ENCODE measurements at places on chromosomes 5 and 9.

DNA sequence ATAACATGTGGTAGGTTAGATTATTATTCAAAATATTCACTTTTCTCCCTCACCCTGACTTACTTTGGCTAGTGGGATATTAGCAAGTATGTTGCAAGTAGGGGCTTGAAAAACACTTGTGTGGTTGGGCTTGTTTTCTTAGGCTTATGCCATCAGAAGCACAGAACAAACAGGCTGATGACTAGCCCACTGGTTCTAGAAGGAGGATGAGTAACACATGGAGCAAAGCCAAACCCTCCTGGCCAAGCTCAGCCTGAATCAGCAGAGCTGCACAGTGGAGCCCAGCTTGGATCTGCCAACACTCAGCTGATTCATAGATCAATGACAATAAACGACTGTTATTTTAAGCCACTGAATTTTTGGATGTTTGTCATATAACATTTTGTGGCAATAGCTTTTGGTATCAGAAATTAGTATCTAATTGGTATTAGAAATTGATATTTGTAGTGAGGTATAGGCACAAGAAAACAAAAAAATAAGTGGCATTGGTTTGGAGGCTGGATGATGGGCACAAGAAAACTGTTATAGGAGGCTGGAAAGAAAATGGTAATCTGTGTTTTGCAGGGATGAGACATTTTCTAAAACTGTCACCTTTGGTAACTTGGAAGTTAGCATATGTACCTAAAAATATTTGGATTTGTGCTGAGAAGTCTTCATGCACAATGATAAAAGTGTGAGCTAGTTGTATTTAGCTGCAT is 46.1 kb upstream of the ZBED3 start:
- DNase-seq, result peak; percentile 95

GRCh38 chr5:150345716-150346115 is 11.8 kb upstream of the TCOF1 start:
- no peak for DNase-seq

DNA sequence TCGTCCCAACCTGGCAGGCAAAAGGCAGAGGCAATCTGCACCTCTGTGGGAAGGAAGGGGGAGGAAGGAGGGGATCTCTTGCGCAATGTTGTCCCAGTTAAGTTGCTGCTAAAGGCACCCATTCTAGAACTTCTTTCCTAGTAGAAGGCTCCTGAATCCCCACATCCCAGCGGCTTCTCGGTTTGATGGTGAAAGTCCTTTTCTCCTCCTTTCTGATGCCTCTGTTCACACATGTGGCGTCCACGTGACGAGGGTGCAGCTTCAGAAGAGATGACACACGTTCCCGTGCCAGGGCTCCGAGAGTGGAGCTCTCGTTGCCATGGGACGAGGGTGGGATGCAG is 96.9 kb upstream of the FCN2 start:
- peak; percentile 60 for DNase-seq

DNA sequence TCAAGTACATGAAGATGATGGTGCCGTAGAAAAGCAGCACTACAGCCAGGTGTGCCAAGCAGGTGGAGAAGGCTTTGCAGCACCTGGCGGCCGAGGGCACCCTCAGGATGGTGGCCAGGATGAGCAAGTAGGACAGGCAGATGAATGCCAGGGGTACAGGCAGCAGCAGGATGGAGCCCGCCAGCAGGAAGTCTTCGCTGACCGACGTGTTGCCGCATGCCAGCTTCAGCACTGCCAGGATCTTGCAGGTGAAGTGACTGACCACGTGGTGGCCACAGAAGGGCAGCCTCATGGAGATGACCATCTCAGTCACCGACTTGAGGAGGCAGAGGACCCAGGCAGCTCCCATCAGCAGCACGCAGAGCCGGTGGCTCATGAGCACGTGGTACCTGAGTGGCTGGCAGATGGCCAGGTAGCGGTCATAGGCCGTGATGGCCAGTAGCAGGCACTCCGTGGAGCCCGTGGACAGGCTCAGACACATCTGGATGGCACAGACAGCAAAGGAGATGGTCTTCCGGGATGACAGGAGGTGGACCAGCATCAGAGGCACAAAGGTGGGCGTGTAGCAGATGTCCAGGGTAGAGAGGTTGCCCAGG is 482 bp downstream of the OR13J1 start:
- no peak for DNase-seq

- peak; percentile 48 for DNase-seq
These were observed 1.0 kb downstream of the GGTA1 start for GRCh38 chr9:121498487-121499176.

- peak; percentile 89 for DNase-seq
These were observed 76.0 kb downstream of the FCHO2 start for GRCh38 chr5:73031839-73032238.

GRCh38 chr5:27472871-27473270 is 434.5 kb upstream of the CDH9 start:
- DNase-seq, result peak; percentile 4

DNA sequence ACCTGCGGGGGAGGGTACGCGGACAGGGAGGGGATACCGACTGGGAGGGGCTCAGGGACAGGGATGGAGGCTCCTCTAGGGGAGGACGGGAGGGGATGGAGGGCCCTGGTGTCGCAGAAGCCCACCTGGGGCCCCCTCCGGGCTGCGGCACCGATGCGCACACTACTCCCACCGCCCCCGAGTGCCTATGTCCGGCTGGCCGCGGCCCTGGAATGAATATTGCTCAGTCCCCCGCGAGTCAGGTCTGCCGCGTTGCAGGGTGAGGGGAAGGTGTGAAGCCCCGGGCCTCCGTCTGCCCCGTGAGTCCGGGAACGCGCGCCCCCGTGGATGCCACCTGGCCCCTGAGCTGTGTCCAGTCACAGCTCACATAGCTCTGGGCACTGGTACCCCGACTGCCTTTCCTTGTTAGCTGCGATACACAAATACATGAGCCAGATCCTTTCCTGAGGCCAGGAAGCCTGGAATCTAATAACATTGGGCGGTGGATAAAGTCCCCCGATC is 44.5 kb upstream of the PRSS3 start:
- DNase-seq, result no peak

GRCh38 chr5:116881921-116882531 is 307.4 kb upstream of the SEMA6A start:
- DNase-seq, result no peak

- DNase-seq, result no peak
These were observed 82.5 kb downstream of the SPRY4 start for GRCh38 chr5:142242272-142242671.

DNA sequence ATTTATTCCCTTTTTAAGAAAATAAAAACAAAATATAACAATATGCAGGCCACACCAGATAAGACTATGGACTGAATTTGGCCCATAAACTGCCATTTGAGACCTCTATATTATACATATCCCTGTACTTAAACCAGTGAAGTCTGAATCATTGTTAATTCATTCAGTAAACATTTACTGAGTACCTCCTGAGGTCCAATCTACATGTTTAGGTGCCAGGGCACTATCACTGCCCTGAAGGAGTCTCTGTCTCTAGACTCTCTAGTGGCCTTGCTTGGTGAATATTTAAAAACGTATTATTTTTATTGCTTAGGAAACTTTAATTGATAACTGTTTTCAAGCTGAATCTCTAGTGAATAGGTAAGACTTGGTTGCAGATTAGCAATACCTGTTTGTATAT is 74.7 kb upstream of the ELL2 start:
- DNase-seq, result no peak

- no peak for DNase-seq
These were observed 58.1 kb downstream of the TJP2 start for GRCh38 chr9:69232135-69232534.

DNA sequence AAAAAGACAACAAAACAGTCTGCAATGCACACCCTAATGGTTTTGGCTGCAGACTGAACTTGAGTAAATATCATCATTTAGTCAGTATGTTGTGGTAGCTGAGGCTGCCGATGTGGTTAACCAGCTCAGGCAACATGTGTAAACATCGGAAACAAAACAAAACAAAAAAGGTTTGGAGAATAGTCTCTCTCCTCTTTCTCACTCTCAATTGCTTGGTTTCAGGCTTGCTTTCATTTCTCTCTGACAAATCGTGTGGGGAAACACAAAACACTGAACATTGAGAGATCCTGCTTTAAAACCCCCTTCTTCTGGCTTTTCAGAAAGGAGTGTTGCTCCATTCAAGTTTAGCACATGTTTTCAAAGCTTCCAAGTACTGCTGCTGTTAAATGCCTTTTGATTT is 453.3 kb downstream of the BNC2 start:
- DNase-seq, result peak; percentile 97

GRCh38 chr5:405421-405820 is 37.6 kb upstream of the EXOC3 start:
- no peak for DNase-seq

- DNase-seq, result no peak
These were observed 2267.7 kb upstream of the ACO1 start for GRCh38 chr9:30116673-30117217.

DNA sequence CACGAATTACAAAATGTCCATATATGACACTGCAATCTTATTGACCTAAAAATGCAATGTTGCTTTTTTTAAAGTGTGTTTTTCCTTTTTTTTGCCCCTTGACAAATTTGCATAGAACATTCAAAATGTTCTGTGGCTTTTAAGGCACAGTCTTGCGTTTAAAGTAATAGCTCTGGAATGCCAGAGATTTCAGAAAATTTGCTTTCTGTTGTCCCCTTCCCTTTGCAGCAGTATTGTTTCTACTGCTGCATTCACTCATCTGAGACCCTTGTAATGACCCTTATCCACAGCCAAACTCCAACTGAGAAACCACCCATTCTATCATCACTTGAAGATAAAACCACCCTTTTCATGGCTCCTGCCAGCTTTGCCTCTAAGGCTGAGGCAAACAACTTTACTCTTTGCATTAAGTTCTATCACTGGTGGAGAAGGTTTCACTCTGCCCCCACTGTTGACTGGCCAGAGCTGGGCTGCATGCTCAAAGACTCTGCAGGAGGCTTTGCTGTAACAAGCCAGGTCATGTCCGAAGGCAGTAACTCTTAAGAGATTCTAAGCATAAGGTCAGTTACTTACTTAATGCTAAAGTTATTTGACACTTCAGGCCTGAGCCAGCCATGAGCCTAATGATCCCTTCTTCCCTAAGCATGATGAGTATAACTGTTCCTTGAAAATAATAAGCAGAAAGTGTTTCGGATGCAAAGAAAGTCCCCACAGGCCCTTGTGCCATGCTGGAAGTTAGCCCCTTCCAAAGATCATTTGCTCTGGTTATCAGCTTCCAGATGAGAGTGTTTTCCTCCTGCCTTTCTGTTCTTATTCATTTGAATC is 101.9 kb downstream of the CD180 start:
- DNase-seq, result peak; percentile 56

DNA sequence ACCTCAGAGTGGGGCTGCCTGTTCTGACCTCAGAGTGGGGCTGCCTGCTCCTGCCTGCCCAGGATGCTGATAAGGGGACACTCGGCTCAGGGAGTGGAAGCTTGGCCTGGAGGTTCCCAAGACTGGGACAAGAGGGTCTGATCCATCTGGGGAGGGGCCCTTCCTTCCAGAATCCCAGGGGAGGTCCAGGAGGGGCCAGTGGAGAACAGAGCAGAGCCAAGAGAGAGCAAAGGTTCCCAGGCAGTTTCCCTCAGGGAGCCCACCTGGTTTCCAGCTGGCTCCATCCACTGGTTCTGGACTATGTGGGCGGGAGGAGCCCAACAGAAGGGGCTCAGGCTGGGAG is 49.1 kb upstream of the RNU6ATAC start:
- DNase-seq, result no peak

DNA sequence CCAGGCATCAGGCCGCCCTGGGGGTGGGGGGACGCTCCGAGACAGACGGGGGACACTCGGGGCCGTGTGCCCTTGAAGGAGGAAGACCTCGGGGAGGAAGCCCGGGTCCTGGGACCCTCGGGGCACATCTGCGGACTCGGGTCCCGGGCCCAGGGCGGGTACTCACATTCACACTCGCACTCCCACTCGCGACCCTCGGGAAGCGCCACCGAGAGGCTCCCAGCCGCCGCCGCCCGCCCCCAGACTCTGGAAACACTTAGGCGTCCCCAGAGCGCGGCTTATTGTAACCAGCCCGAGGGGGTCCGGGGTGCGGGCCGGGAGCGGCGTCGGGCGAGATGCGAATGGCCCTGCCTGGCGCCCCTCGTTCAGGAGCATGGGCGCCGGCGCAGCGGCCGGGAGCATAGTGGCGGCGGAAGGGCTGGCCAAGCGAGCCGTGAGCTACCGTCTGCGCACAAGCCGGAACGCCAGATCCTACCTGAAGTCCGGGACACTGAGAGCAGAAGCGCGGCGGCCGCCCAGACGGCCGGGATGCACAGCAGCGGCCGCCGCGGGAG is 559 bp downstream of the ROR2 start:
- no peak for DNase-seq

GRCh38 chr9:122463828-122464632 is 13.7 kb downstream of the OR1J1 start:
- no peak for DNase-seq

- DNase-seq, result peak; percentile 66
These were observed 90.4 kb upstream of the CHD1 start for GRCh38 chr5:99019254-99019653.

DNA sequence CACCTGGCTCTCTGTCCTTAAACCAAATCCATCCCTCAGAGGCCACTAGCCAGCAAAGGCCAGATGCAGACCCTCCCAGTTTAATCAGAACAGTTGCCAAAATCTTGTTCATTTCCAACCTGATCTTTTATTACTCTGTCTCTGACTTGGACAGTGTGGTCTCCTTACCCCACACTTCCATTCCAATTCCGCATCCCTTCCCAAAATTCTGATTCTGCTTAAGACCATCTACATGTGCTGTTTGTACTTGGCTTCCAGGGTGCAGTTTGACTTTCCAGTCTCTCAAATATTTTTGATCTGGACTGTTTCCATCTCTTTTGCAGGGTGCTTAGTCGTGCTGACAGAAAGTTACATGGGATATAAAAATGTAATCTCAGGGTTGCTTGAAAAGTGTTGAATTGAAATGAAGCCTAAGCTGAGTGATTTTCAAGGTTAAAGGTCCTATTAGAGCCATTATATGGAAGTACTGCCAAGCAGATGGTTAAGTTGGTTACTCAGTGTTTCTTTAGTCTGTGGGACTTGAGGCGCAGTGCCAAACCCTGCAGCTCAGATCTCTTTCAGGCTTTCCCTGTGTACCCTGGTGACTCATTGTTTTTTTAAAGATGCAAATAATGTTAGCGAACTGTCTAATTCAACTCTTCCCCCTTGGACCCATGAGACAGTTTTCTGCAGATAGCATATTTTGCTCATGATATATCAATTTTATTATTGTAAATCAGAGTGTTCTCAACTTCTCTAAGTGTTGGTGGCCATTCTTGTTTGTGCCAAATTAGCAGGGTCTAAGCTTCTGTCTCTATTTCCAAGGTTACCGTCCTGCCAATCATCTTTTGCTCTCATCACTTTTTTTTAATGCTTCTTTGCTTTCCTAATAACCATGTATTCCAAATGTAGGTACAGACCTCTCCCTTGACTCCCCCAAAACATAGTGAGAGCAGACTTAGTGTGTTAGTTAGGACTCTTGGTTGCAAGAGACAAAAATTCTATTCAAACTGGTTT is 18.2 kb upstream of the DCP2 start:
- peak; percentile 91 for DNase-seq

DNA sequence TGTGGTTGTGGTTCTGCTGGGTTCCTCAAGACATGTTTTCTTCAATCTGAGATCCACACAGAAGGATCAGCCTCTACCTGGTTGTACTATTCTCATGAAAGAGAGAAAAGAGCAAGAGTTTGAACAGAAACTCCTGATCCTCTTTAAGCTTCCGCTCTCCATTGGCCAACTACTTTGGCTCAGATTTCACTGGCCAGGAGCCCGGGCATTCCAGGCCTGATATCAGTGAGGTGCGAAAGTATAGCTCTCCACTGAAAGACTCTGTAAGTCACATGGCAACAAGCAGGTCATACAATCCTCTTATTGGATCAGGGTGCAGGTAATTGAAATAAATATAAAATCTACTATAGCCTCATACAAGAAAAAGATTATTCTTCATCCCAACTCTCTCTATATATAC is 920.5 kb downstream of the TLE4 start:
- DNase-seq, result no peak

- DNase-seq, result no peak
These were observed 104.7 kb upstream of the ISL1 start for GRCh38 chr5:51278539-51278938.

Data from AG10803 (cell line).